Activated effector memory CD4-positive, alpha-beta T cell treated with anti-CD3 and anti-CD28 coated beads, Interleukin-2, amount 50 U/mL, for 16 hours (primary cell): ENCODE measurements at places on chromosomes 3 and 15.

DNA sequence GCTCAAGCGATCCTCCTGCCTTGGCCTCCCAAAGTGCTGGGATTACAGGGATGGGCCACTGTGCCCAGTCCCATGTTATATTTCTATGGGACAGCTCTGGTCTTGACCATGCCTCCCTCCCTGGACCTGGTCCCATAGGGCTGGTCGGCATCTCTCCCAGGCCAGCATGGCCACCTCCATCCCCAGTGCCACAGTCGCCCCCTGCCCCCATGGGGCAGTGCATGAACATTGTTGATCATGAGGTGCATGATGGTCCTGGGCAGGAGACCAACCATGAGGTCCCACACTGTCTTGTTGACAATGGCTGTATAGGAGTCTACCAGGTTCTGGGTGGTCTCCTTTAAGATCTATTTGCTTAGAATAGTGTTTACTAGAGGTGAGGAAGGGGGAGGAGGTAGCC is 6.5 kb downstream of the RPS17 start:
- DNase-seq = peak; percentile 51

DNA sequence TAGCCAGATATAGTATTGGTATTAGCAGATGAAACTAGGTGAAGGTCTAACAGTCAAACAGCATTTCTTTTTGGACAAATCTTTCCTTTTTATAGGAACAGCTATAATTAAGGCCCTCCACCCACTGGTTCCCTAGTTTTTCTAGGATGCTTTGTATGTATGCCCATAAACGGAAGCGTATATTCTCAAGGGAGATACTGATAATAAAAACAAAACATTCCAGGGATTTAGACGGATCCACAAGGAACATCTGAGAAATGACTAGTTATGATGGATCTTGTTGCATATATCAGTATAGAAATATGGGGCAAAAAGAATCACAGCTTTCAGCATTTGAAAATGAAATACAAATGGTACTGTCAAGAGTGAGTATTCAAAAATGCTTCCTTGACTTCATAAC is 22.5 kb downstream of the LRRC28 start:
- no peak for DNase-seq

- DNase-seq = peak; percentile 49
Measured at GRCh38 chr15:77025083-77025901, 30.4 kb downstream of the PSTPIP1 start.

DNA sequence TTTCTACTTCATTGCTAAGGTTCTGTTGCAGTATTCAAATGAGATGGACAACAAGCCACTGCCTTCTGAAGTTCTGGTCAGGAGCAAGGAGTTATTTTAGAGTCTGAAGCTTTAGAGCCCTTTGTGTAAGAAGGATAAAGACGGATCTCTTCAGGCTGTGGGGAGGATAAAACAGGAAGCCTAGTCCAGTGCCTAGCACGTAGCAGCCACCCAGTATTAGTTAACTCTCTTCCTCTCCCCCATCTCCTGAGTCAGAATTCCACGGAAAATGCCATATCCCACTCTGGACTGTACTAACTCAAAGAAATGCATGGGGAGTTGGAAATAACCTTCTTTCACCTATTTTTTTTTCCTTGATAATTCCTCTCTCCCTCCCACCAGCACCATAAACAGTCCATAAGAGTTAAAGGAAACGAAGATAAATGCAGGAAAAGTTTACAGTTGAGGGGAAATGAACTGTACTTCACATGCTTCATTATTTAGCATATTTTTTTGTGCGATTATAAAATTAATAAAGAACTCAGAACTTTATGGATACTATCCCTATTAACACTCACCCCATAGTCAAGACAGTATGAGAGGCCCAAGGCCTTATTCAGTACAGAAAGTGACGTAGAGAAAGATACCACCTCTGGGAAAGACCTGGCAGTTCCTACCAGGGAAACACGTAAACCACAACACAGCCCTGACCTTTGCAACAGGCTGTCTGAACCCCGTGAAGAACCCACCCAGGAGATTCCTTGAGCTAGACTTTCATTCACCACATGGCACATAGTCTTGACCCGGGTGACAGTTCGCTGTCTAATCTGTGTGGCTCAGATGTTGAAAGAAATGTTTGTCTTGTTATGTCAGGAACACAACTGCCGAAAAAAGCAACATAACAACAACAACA is 9.2 kb downstream of the IGF2BP2 start:
- DNase-seq = no peak

DNA sequence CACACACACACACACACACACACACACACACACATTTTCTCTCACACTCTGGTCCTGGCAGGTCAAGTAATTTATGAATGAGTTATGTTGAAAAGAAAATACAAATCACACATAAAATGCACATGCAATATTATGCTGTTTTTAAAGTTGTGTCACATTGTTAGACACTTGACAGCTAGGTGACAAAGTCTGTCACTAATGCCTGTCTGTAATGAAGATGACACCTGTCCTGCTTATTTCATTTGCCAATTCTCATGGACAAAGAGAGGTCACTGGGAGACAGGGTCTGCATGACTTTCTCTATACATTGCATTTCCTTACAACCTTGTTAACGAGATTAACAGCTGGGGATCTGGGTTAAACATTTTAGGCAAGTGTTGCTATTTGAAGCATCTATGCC is 71.2 kb downstream of the ARPP21 start:
- DNase-seq = no peak

GRCh38 chr3:191030491-191030890 is 168.0 kb upstream of the GMNC start:
- no peak for DNase-seq

DNA sequence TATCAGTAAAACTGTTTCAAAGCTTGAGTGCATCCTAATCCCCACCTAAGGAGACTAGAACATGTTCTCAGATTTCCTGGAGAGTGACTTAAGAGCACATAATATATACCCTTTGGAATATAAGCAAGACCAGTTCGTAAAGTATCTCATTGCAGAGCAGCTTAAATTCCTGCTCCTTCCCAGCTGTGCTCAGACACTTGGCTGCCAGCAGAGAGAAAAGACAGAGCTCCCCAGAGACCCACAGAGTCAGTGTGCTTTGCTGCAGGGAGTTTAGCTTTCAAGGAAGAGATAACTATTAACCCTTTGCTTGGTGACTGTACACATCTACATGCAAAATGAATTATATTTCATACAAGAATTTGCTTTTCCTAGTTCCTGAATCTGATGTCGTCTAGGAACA is 338.1 kb upstream of the ARHGEF26 start:
- DNase-seq = no peak

DNA sequence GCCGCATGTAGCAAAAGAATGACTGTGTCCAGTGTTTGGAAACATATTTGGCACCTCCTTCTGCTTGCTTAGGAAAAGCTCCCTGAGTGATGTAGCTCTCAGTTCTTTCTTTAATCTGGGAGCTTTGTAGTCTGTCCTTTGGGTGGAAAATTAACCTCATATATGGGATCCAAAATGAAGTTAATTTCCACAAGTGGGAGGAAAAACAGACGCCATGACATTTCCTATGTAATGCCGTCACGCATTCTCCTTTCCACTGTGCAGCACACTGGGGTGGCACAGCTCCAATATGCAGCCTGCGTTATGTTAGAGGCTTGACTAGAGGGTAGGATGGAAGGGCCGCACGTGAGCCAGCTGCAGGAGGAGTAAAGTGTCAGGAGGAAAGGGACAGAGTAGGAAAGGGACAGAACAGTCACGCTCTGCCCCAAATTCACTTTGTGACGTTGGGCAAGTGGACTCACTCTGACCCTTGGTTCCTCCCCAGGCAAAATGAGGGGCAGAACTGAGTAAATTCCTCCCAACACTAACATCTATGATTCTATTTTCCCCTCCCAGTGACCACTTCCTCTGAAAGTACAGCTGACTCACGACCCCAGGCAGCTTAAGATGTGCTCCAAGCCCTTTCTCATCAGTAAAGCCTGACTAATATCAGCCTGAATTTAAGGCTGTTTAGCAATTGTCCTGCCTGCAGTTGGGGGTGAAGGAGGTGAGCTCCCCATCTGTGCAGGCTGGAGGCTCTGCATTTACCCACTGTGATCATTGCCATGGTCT is 176.5 kb upstream of the PFN2 start:
- DNase-seq = no peak

DNA sequence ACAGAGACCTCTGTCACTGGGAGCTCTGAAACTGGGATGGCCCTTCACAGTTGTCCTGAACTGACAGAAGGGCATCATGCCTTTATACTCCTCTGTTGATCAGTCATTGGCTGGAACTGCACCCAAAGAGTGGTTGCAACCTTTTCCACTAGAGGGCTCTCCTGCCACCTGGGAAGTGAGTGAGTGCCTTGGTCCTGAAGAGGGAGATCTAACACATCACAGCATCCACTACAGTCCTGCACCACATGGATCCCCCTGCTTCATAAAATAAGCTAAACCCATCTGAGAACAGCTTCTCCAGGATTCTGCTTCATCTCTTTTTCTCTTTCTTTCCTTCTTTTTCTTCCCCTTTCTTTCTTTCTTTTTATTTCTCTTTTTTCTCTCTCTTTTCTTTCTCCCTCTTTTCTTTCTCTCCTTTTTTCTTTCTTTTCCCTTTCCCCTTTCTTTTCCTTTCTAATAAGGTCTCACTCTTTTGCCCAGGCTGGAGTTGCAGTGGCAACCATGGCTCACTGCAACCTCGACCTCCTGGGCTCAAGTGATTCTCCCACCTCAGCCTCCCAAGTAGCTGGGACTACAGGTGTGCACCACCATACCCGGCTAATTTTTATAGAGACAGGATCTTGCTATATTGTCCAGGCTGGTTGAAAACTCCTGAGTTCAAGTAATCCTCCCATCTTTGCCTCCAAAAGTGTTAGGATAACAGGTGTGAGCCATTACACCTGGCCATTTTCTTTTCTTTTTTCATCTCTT is 42.8 kb upstream of the RAF1 start:
- DNase-seq = peak; percentile 80

DNA sequence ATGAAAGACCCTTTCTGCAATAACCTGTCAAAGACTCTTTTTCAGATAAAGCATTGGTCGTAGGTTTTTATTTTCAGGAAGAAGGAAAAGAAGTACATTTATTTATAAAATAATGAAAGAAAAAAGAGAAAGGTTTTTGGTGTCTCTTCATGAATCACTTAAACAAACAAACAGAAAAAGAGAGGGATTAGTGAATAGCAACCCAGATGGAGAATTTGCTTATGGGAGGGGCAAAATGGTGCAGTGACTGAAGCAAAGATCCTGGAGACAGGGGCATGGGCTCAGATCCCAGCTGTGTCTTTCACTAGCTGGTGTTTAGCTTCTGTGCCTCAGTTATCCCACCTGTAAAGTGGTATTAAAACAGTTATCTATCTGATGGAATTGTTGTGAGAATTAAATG is 78.6 kb upstream of the PFN2 start:
- no peak for DNase-seq

DNA sequence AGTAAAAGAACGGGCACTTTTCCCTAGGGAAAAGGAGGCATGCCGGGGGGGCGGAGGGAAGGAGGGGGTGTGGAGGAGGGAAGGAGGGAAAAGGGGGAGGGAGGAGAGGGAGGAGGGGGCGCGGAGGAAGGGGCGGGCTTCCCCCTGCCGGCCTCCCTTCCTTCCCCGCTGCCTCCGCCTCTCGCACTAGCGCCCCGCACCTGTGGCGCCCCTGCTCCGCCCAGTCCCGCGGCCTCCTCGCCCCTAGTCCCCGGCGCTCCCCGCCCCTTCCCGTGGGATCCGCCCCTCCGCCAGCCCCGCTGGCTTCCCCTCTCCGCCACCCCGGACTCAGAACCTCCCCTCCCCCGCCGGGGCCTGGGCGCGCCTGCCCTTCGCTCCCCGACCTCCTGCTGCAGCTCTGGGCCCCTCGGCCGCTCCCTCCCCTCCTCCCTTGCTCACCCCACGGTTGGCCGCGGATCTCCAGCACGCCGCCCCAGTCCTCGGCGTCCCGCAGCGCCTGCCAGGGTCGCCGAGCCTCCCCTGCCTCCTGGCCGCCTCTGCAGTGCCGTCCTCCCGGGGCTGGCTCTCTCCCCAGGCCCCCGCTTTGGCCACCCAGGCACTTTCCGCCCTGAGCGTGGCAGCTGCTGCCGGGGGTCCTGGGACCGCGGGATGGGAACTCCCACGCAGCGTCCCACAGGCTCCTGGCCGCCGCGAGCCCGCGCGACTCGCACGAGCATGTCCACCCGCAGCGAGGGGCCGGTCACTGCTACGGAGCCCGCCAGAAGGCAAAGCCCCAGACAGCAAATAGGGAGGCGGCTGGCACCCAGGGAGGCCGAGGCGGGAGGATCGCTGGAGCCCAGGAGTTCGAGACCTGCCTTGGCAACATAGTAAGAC is 147.4 kb downstream of the TJP1 start:
- DNase-seq = no peak

GRCh38 chr15:77181305-77182074 is 110.6 kb upstream of the TSPAN3 start:
- DNase-seq = no peak

DNA sequence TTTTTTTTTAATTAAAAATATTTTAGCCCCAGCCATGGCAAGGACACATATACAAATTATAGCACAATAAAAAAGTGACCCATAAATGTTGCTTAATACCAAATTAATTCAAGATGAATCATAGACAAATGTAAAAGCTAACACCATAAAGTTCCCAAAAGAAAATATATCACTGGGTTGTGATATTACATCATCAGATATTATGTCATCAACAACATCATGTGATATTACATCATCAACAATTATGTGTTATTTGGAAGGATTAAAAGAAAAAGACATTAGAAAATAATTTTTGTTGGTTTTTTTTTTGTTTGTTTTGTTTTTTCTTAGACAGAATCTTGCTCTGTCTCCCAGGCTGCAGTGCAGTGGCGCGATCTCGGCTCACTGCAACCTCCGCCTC is 34.5 kb upstream of the ABHD10 start:
- no peak for DNase-seq

DNA sequence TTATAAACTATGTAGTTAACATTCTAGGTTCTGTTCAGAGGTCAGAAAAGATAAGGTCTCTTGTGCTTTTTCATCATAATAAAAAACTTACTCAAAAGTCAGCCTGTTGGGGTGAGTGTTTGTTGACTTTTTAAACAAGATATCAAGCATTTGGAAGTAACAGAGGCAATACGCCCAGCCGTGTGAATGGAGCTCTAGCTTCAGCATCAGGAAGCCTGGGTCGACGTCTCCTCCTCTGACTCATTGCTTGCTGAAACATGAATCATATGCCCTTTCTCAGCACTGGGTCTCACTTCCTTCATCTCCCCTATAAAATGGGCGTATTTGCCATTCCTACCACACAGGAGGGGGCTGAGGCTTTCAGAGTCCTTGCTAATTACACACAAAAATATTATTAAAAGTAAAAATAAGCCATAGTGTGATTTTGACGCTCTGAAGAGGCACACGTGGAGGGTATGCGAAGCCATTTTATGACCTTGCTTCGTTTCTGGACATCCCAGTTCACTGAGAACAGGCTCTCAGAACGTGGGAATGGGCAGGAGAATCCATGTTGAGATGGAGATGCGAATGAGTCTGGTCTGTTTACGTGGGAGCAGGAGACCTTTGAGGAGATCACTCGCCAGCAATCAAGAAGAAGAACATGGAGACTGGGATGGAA is 220.8 kb upstream of the TPRG1 start:
- DNase-seq = peak; percentile 68

GRCh38 chr15:77032052-77032646 is 37.2 kb downstream of the PSTPIP1 start:
- DNase-seq = no peak

- no peak for DNase-seq
Measured at GRCh38 chr3:16396202-16396601, 117.3 kb downstream of the RFTN1 start.
